Midbrain (tissue), 1 donor: ENCODE measurements at places on chromosomes 5 and 9.

- no peak for DNase-seq
Measured at GRCh38 chr9:119360237-119360636, 9.0 kb downstream of the BRINP1 start.

DNA sequence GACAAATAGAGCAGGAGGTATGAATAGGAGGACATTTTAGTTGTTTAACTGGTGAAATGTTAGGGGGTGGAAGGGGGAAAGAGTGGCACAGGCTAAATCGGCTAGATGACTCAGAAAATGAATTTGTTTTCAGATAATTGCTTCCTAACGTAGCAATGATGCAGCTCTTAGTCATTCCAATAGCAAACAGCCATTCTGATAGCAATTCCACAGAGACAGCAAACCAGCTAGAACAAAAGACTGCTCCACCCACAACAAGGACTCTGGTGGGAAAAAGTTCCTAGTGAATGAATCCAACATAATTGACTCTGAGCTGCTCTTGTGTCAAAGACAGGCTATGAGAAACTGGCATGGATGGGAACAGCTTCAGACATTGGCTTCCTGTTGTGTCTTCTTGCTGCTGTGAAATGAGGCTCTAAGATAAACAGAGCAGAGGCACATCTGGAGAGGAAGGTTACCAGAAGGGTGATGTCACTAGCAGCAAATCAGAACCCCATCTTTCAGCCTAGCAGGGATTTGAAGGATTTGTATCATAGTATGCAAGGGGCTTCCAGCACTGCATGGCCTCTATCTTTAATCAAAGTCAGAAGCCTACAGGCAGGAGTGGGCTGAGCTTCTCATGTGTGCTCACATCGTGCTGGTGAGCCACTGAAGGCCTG, 28.1 kb upstream of the F2RL1 start:
- no peak for DNase-seq

- no peak for DNase-seq
Measured at GRCh38 chr5:171094356-171094755, 214.7 kb upstream of the TLX3 start.

GRCh38 chr9:5493679-5494511, 16.4 kb upstream of the PDCD1LG2 start:
- DNase-seq, result no peak

DNA sequence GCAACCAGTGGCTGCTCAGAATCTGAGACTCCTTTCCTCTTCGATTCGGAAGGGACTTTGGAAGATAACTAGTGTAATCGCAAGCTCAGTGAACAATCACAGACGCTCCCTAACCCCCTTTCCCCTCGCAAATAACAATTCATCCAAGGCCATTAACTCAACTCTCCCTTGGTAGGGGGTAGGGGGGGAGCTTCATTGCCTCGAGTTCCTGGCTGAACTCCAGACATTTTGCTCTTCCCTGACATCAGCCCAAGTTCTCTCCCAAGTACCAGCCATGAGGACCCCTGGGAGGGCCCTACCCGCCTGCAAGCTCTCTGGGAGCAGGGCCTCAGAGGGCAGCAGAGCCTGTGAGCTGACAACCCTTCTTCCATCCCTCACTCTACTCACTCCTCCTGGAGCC, 8.4 kb downstream of the FAM163B start:
- no peak for DNase-seq

- peak; percentile 67 for DNase-seq
Measured at GRCh38 chr5:87411973-87412629, 629 bp downstream of the CCNH start.

- DNase-seq, result no peak
Measured at GRCh38 chr9:82091610-82092009, 103.0 kb downstream of the SPATA31D1 start.

- no peak for DNase-seq
Measured at GRCh38 chr9:22044583-22044982, 35.5 kb upstream of the CDKN2B start.

DNA sequence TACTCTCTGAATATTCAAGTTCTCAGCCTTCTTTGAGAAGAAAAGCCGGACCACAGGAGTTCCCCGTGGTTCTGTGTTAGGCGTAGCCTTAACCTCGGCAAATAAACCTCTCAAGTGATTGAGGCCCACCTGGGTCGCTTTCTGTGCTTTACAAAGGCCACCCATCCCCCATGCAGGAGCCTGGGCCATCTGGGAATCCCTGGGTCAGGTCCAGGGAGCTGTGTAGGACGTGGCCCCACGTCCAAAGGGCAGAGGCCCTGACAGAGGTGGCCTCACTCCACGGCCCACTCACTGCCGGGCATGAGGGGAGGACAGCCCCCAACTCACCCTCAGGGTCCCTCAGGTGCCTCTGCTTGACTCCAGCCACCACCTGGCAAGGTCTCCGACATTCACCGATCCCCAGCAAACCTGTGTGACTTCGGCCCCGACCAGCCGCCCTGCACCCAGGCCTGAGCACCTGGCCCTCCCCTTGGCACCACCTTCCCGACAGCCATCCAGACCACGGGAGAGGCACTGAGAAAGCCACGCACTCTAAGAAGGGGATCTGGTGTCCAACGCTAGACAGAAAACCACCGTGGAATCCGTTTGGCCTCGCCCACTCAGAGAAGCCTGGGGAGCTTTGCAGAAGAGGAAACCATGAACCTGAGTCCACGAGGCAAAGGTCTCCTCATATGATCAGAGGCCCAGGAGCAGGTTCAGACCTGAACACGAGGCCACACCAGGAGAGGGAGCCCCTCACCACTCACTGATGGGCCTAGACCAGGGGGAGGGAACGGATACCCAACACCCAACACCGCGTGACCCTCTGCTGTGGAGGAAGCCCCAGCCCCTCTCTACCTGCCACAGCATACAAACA, 4.5 kb downstream of the SLC12A7 start:
- no peak for DNase-seq

DNA sequence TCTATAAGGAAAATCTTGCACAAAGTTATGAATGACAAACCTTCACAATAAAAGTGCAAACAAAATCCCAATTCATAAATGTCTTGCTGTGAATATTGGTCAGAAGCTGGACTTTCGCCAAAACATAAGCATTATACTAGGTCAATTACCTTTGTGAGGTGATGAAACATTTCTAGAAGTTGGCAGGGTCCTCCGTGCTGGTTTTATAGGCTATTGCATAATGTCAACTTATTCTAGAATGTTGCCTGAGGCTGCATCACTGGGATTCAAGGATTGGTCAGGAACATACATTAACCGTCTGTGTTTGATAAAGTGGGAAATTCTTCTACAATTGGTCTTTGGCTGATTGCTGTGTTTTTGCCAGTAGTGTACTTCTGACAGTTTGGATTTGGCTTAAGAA, 49.8 kb upstream of the PALM2AKAP2 start:
- no peak for DNase-seq

- DNase-seq, result no peak
Measured at GRCh38 chr9:95157481-95158151, 159.9 kb downstream of the FANCC start.

DNA sequence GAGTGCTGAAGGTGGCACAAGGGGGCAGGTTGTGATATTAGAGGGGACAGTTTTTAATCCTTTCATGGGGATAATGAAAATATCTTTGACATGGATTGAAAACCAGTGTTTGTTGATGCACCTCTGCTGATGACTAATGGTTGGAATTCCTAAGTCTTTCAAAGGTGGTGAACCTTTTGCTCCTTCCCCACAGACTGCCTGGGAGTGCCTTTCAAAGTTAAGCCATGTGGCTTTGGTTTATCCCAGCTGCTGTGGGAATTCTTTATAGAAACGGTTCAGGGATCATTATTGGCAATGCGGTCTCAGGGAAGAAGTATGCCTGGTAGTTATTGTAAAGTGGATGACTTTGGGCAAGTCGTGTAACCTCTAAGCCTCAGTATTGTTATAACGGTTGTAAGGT, 45.7 kb downstream of the PIP5K1B start:
- no peak for DNase-seq

DNA sequence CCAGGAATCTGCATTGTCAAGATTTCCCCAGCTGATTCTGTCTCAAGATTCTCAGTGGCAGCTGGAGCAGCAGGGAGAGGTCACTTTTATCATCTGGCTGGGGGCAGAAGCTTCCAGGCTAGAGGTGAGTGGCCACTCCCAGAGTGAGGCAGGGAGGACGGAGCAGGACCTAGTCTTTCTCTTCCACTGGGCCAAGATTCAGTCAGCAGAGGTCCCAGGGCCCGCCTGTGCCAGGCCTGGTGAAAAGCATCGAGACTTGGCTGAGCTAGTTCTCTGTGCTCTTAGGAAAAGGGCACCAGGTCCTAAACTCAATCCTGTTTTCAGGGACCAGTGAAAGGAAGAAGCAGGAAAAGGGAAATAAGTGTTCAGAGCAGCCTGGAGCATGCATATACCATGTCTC, 46.6 kb downstream of the IRX1 start:
- no peak for DNase-seq

GRCh38 chr9:10265153-10265631, 347.6 kb downstream of the PTPRD start:
- DNase-seq, result no peak

DNA sequence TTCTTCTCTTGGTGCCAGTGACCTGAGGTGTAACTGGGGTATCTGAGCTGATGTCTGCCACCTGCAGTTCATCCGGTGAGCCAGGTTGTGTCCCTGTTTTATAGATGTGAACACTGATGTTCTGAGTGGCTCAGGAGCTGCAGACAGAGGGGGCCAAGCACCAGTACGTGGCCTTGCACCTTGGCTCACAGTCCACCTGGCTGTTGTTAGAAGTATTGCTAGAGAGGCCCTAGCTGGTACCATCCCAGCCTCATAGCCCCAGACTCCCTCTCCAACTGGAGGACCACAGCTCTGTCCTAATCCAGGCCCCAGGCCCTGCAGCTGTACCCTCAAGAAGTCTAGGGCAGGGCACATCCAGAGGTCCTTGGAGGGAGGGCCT, 16.2 kb downstream of the PHF2 start:
- DNase-seq, result no peak

GRCh38 chr5:101437351-101437750, 534.3 kb upstream of the ST8SIA4 start:
- no peak for DNase-seq

- no peak for DNase-seq
Measured at GRCh38 chr9:89515416-89515815, 17.5 kb upstream of the SEMA4D start.

DNA sequence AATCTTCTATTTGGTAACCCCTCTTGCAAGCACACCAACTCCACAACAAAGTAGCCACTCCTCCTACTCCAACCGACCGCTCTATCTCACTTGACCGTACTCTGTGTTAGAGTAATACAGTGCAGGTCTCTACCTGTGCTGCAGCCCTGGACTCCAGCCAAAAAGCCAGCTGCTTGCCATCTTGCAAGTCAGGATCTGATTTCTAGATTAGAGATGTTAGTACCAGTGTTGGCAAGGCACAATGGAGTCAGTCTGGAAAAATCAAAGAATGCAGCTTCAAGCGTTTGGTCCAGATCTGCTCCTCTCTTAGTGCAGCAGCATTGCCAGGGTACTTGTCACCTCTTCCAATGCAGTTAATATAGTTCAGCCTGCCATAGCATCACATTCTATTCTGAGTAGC, 477.6 kb downstream of the ZSWIM6 start:
- no peak for DNase-seq

DNA sequence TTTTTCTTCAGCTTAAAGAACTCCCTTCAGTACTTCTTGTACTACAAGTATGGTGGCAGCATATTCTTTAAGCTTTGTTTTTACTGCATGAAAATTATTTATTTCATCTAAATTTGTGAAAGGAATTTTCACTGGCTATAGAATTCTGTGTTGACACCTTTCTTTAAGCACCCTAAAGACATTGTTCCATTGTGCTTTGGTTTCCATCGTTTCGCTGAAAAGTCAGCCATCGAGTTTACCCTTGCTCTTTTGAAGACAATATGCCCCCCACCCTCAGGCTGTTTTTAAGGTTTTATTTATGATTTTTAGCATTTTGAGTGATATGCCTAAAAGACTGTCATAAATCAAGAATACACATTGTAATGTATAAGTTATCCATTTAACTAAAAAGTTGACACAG, 27.3 kb upstream of the COL5A1 start:
- no peak for DNase-seq

DNA sequence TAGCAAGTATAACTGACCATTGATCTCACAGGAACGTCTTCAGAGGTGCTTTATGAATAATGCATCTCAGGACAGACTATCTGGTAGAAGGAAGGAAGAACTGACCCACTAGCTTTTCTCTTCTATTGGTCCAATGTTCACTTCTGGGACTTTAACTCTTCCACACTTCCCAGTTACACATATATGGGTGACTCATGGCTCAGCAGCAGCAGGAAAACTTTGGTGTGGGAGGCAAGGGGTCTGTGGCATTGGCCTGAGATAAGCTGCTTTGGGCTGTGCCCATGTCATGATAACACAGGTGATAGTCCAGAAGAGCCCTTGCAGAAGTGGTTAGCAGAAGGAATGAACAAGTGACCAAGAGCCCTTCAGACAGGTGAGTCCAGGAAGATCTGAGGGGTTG, 148.8 kb downstream of the RAB3C start:
- DNase-seq, result no peak

DNA sequence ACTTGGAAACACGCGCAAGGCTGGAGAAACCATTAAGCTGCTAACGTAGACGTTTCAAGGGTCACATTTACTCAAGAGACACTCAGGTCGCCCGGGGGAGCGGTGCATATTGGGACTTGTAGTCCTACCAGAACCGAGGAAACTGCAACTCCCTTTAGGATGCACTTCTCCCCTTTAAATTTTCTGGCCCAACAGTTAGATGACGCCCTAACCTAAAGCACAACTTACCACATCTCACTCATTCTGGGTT, 384 bp upstream of the DMXL1 start:
- peak; percentile 95 for DNase-seq

- no peak for DNase-seq
Measured at GRCh38 chr5:172059661-172060100, 53.2 kb upstream of the FBXW11 start.

DNA sequence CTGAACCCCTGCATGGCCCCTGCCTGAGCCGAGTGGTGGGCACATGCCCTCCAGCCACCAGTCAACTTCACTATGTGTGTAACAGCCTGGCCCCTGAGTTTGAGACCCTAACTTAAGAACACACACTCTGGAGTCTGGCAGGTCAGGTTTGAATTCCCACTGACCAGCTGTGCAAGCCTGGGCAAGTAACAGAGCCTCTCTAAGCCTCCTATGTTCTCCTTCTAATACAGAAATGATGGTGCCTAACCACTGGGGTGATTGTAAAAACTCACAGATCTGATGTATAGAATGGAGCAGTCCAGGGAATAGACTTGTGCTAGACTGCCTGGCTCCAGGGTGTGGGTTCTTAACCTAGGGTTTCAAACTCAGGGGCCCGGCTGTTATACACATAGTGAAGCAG, 16.7 kb upstream of the AKNA start:
- DNase-seq, result no peak
